GM12864 (cell line): ENCODE measurements at places on chromosomes 5 and 9.

DNA sequence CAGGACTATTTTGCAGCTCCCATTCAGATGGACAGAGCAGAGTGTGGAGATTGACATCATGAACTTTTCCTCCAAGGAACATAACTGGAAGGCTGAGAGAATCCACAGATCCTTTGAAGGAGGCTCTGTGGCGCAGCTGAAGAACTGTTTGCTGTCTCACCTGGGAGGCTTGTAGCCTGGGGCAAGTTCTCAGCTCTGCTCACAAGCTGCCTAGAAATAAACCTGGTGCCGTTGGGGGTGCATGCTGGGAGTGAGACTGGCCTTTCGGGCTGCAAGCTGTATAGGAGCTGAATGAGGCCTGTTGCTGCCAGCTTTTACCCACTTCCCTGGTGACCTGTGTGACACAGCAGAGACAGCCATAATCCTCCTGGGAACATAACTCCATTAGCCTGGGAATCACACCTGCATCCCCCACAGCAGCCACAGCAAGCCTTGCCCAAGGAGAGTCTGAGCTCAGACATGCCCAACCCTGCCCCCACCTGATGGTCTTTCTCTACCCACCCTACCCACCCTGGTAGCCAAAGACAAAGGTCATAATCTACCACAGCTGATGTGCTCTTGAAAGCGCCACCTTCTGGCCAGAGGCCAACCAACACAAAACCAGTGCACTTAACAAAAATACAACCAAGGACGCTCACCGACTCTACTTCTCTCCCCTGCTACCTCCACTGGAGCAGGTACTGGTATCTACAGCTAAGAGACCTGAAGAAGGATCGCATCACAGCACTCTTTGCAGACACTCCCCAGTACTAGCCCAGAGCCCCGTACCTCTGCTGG, 205.1 kb upstream of the MRPS30 start:
- no peak for DNase-seq

GRCh38 chr5:127942246-127943060, 141.1 kb upstream of the SLC12A2 start:
- DNase-seq: no peak

- DNase-seq: no peak
Measured at GRCh38 chr5:174317256-174317894, 271.9 kb downstream of the NSG2 start.

GRCh38 chr5:136629125-136629792, 263.9 kb upstream of the TRPC7 start:
- DNase-seq: no peak

GRCh38 chr5:80495891-80496290, 8.0 kb downstream of the FAM151B start:
- DNase-seq: no peak

GRCh38 chr9:89115426-89115825, 63.2 kb downstream of the SHC3 start:
- DNase-seq: no peak

GRCh38 chr5:125215593-125215992, 469.2 kb upstream of the ZNF608 start:
- no peak for DNase-seq

- no peak for DNase-seq
Measured at GRCh38 chr9:98271479-98271878, 16.0 kb upstream of the TBC1D2 start.

GRCh38 chr5:74639807-74640449, 600 bp downstream of the ENC1 start:
- DNase-seq: no peak

DNA sequence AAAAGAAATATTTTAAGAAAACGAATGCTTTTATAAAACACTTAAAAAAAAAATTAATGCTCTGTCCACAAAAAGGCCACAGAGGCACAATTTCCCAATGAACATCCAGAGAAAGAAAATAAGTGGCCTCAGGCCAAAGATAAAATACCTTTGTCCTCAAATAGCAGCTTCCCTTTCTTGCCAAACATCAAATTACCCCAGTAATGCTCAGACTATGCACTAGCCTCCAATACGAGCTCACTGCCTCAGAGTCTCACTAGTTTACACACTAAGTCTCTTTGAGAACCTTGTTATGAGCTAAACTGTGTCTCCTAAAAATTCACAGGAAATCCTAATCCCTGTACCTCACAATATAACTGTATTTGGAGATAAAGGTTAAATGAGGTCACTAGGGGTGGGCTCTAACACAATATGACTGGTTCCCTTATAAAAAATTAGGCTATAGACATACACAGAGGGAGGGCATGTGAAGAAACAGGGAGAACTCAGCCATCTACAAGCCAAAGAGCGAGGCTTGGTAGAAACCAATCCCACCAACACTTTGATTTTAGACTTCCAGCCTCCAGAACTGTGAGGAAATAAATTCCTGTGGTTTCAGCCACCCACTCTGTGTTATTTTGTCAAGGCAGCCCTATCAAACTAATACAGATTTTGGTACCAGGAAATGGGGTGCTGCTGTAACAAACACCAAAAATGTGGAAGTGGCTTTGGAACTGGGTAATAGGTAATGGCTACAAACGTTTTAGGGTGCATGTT, 4.4 kb downstream of the MPDZ start:
- DNase-seq: no peak

DNA sequence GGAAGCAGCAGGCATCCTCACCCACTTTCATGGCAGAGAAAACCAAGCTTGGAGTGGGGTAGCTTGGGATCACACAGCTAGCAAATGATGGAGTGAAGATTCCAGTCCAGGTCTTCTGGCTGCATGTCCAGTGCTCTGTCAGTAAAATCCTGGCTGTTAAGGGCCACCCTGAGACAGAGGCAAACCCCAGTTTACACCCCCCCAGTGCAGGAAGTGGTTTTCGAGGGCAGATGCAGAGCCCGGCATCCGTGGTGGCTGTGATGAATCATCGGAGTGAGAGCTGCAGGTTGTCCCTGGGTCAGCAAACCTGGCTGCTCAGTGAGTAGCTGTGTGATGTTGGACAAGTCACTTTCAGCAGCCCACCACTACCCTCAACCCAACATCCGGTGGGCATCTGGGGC, 115.4 kb downstream of the RGS3 start:
- peak; percentile 80 for DNase-seq

- DNase-seq: no peak
Measured at GRCh38 chr5:180802325-180803180, at the start of gene MGAT1. MGAT1 (minus strand) TSS chr5:180802806; CDS start chr5:180792971, 9,835 bp downstream.

- DNase-seq: no peak
Measured at GRCh38 chr9:27602954-27603353, 29.7 kb upstream of the C9orf72 start.

- no peak for DNase-seq
Measured at GRCh38 chr5:77863181-77863580, 87.0 kb upstream of the TBCA start.

GRCh38 chr5:172901012-172901780, 58.0 kb upstream of the RPL26L1 start:
- DNase-seq: no peak

DNA sequence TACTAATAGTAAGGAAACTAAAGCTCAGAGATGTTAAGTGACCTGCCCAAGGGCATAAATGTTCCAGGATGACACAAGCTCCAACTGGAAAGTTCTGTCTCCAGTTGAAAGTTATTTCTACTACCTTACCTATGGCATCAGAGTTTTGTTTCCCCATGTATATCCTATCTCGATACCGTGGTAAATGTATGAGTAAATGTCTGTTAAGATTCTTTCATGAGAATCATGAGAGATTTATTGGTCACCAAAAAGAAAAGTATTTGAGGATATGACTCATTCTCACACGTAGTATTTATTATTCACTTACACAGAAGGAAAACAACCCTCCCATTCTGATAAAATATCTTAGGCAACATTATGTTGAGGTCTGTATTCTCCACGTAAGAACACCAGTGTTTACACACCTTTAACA, 11.1 kb upstream of the SHOC1 start:
- no peak for DNase-seq

GRCh38 chr9:133356391-133357091, at the start of the genes SURF1 and SURF2:
SURF1 (minus strand) TSS chr9:133356487; CDS start chr9:133356453, 34 bp downstream.
SURF2 (plus strand) TSS chr9:133356550; CDS start chr9:133356593, 43 bp downstream.
- DNase-seq: no peak

DNA sequence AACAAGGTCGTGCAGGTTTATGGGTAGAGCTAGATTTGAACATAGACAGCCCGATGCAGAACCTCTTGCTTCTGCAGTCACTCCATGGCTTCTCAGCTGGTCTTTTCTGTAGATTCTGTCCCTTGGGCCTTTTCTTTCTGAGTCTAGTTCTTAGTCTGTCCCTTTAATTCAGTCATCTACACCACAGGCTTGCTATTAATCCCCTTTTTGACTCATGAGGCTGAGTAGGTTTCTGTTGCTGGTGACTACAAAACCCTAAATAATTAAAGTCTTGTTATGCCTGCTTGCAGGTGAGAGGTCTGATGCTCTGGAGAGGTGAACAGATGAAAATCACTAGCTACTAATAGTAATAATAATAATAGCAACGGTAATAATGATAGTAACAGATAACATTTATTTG, 19.3 kb upstream of the STRBP start:
- no peak for DNase-seq

- no peak for DNase-seq
Measured at GRCh38 chr5:59553992-59554391, 339.5 kb downstream of the PDE4D start.

DNA sequence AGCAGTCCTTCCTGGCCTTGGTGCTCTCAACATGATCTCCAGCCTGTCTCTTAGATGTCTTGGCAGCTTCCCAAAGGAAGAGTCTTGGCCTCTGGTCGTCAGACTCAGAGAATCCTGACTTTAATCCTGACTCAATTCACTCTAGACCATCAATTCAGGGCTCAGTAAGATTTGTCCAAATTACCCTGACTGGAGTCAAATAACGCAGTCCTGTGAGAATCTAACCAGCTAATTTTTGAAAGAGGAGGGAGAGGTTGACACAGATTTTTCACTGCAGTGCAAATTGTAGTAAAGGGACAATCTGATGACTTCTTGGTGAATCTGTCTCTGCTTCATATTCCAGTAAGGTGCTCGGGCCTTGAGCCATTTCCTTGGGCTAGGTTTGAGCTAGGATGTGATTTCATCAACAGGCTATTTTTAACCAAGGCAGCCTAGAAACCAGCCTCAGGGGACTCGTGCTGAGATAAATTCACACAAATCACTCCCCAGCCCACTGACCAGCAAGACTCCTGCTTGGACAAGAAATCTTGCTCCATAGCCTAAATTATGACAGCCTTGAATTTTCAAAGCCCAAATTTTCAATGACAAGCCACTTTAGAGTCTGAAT, 257.4 kb downstream of the ENC1 start:
- no peak for DNase-seq

DNA sequence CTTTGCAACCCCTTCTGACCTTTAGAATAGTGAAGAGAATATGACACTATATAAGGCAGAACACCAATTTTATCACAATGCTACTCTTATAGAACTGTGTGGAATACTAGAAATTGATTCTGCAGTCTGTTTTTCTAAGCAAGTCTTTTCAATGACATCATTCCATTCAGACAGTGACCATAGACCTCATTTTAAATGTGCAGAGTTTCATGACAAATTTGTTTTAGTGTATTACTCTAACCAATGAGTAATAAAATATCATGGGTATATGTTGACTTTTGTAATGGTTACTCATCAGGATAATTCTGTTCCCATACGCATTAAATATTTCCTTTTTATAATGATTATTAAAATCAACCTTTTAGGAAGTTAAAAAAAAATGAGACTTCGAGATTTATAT, 219.9 kb downstream of the COX7C start:
- no peak for DNase-seq

- DNase-seq: no peak
Measured at GRCh38 chr5:55407059-55407684, 99.4 kb downstream of the MTREX start.

DNA sequence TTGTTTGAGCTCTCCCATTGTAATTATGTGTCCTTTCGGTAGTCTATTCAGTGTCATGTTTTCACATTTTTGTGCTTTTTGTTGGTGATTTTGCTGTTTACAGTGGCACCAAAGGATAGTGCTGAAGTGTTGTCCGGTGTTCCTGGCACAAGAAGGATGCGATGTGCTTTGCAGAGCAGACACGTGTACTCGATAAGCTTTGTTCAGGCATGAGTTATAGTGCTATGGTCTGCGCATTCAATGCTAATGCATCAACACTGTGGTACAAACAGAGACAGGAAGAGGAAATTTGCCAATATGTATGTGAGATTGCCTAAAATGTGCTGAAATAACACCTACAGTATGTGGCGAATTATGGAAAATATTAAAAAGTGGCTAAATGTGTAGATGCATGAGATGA, 913.4 kb upstream of the ACO1 start:
- DNase-seq: no peak

DNA sequence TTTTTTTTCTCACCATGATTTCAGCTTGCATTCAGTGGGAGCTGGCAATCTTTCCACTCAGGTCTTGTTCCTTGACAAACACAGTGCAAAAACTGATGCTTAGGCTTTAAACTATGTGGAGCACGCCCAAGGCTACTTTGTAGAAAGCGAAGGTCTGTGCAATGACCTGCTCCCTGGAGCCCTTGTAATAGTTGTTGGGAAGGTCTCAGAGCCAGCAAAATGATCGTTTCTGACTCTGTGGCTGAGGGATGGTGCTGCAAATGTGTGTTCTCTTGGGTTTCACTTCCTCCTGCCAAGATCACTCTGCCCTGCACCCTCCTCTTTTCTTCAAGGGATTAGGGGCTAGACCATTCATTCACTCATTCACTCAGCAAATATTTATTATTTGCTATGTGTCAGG, 249.7 kb upstream of the MAP3K1 start:
- DNase-seq: peak; percentile 15

DNA sequence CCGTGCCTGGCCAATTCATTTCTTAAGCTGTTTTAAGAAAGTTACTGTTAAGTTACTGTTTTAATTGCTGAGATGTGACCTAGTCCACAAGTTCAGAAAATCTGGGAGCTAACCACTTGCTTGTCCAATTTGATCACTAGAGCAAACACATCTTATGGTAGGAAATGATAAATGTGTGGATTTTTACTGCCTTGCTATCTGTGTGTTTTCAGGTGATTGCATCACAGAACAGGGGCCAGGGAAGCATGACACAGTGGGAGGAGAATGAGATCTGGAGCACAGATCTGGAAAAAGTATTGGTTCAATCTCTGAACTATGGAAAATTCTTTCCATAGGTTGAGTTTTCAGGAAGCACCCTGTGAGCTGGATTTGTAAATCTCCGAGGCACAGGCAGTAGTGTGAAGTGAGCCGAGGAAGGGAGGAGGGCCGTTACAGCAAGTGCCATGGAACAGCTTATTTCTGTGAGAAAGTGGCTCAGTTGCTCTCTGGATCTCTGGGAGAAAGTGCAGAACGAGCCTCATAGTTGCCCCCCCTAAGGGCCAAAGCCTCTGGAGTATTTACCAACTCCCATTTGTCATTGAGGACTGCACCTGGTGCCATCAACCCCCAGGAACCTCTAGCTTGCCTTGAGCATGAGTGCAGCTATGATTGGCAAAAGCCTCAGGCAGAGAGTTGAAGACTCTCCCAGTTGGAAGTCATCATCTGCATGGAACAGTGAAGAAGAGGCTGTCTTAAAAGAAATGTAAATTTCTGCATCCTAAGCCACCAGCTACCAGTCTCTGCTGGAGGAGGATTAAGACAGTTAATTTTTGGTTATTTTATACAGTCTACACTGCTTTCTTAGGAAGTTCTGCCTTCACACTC, 161.8 kb upstream of the CLINT1 start:
- DNase-seq: no peak

DNA sequence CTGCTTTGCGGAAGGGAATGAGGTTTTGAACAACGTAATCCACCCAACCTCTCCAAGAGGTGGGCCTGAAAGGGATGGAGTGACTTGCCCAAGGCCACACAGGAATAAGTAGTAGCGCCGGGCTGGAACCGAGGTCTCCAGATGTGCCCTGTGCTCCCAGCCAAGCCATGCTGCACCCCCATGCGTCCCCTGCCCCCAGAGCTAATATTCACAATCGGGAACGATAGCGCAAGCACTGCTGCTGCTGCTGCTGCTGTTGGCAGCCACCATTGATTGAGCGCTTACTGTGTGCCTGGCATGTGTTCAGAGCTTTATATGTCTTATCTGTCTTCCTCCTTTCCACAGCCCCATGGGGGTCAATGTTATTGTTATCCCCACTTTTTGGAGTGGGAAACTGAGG, 43.9 kb downstream of the AMBP start:
- DNase-seq: no peak
